ENCODE measurements at places on chromosomes 3 and 15. TPM values are rescaled to one million over a fixed set of nuclear protein-coding genes. Genes with fewer than 3 reads are reported as not detected.

DNA sequence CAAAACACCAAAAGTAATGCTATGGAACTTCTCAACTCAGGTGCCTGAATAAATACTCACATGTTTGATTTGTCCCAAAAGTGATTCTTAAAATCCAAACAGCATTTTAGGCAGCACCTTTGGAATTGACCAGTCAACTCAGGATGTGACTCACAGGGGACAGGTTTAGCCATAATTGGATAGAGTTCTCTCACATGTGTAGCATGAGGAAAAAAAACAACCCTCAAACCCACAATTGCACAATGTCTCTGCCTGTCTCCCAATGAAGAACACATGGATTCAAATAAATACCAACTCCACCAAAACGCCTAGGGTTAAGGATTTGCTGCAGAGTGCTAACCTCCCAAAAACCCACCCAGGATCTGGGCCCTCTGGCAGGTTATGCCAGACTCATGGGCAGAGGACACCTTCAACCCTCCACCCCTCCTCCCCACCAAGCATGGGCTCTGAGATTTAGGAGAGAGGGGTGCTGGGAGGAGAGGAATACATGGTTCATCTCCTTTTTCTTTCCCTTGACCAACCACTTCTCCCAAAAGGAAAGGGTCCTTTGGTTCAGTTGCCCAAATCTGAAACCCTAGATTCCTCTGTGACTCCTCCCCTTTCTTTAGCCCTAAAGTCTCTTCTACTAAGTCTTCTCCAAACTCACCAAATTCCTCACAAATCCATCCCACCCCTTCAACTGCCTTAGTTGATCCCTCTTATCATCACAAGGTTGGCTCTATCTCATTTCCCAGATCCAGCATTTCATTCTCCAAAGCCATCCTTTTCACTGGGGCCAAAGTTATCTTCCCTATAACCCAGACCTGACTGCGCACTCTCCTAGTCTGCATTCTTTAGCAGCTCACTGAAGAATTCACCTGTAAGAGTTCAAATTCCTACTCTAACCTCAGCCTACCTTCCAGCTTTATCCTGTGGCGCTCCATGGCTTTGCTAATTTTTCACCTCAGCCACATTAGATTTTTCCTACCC, 7.7 kb downstream of the RYK start:
- DNase-seq: no peak

DNA sequence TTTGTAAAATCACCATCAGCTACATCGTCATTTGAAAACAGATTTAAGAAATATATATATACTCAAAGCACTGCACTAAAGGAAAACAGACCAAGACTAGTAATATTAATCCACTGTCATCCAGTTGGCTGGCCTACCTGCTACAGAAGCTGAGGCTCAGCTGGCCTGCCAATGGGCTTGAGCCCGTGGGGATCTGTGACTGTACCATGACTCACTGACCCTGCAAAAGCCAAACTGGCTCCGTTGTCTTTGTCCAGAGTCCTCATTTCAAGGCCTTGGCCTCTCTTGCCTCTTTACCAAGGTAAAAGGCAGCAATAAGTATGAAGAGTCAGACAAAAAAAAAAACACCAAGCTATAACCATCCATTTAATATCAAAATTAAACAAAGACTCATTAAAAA, 463.5 kb upstream of the RASGRP1 start:
- DNase-seq: no peak

- DNase-seq: no peak
Observed at GRCh38 chr3:120353463-120353862, 4.3 kb upstream of the LRRC58 start.

DNA sequence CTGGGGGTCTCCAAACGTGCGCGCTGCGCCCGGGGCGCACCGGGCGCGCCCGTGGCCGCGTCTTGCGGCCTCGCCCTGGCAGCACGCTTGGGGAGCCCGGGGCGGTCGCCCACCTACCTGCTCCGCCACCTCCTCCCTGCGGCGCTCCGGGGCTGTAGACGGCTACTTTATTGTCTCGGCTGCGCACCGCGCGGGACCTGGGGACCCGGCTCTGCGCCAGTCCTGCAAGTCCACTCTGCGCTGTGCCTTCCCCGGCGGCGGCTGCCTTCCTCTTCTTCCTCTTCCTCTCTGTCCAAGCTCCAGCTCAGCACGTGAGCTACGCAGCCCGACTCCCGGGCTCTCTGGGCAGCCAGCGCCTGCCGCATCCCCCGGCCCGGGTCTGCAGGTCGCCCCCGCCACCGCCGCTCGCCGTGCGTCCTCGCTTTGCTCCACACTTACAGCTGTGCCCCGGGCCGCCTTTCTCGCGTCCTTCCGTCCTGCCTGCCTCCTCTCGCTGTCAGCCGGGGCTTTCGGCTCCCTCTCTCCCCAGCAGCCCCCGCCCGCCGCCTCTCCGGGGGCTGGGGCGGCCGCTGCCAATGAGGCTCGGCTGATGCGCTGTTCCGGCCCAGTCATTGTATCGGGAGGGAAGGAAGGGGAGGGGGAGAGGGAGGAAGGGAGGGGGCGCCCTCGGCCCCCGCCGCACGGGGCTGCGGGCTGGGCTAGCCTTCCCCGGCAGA, 156.4 kb upstream of the FRMD4B start:
- peak; percentile 88 for DNase-seq

DNA sequence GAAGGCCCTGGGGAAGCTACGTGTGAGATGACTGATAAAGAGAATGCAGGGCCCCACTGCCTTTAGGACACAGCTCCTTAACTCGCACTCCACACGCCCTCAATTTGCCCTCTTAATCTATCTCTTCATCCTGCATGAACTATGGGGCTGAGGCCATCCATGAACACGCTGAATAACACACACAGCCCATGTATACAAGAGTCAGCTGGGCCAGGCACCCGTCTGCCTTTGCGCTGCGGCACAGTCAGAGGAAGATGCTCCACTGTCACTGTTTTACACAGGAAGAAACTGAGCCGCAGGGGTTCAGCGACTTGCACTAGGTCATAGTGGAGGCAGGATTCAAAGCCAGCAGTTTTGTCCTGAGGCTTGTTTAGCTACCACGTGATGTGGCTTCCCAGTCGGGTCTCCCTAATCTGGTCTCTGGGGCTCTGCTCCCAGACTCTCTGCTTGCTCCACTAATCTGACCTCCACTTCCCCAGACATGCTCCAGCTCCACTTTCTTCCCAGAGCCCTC, 43.9 kb downstream of the TLE3 start:
- DNase-seq: no peak

DNA sequence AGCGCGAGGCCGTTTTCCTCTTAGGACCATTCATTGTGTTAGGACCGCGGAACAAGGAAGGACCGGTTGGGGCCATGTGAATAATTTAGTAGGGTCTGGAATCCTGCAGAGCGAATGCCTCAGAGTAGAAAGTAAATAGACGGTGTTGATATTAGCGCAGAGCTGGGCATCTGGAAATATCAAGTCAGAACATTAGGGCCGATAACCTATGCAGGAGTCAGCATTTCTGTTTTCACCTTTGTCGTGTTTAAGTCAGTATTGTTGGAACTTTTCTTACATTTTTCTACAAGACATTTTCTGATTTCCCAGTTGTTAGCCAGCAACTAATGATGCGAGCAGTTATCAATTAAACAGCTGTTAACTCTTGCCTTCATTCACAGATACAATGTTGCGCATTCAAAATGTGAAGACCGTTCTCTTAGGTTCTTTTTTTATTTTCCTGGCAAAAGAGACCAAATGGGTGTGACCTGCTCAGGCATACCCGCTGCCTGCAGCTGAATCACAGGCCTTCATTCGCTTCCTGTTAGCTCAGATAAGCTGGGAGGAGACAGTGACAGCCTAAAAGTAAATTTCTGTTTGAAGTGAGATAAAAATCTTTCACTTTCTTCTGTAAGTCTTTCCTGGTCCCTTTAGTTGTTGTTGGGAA, 966 bp upstream of the PKM start:
- peak; percentile 41 for DNase-seq

GRCh38 chr3:46013316-46014094, 13.8 kb downstream of the XCR1 start:
- no peak for DNase-seq

DNA sequence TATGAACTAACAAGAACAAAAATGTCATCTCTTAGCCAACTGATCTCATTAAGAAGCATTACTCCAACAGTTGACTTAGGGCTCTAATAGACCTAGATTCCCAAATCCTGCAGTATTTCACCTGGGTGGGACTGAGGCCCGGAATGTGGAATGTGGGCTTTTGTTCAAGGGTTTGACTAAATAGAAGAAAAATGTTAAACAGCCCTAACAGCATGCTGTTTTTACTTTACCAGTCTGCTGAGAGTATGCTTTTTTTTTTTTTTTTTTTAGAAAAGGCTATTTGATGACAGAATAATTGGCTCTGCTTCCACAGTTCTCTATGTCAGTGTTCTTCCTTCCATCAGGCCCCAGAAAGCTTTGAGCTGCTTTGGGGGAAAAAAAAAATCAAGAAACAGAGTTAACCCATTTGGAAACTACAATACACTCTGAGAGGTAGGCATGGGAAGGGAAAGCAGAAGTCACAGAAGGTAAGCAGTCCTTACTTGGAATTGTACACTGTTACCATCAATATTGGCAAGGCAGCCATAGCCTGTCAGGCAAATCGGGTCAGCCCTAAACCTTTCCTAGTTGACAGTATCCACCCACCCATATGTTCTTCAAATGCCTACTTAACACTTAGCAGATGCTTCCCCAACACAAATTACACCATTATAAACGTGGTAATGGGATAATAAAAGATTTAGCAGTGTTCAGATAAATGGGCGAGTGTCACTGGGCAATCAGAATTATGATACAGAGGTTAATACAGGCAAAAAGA, 224.2 kb downstream of the CNTN3 start:
- peak; percentile 36 for DNase-seq

DNA sequence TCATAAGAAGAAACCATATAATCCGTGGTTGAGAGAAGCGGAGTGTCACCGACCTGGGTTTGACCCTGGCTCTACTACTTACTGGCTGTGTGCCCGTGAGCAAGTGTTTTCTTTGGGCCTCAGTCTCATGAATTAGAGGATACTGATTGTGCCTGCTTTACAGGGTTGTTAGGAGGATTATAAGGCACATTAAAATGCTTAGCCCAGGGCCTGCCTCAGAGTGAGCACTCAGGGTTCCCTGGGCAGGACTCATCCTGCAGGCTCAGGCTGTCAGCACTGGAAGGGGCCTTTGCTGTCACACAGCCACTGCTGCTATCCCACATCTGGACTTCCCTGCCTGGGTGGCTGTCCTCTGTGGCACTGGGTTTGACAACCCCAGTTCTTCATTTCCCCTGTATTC, 4.7 kb downstream of the PLA2G4F start:
- no peak for DNase-seq

SLC7A14 gene
- not detected for total RNA-seq

GPD1L gene
- total RNA-seq: 1.6 TPM

SHC4 gene
- total RNA-seq: 2.2 TPM

GALNT15 gene
- total RNA-seq: 0.09 TPM

C2CD4A gene
- total RNA-seq: not detected

STRIT1 gene
- total RNA-seq: not detected
